ENCODE measurements at places on chromosomes 11 and 22.

DNA sequence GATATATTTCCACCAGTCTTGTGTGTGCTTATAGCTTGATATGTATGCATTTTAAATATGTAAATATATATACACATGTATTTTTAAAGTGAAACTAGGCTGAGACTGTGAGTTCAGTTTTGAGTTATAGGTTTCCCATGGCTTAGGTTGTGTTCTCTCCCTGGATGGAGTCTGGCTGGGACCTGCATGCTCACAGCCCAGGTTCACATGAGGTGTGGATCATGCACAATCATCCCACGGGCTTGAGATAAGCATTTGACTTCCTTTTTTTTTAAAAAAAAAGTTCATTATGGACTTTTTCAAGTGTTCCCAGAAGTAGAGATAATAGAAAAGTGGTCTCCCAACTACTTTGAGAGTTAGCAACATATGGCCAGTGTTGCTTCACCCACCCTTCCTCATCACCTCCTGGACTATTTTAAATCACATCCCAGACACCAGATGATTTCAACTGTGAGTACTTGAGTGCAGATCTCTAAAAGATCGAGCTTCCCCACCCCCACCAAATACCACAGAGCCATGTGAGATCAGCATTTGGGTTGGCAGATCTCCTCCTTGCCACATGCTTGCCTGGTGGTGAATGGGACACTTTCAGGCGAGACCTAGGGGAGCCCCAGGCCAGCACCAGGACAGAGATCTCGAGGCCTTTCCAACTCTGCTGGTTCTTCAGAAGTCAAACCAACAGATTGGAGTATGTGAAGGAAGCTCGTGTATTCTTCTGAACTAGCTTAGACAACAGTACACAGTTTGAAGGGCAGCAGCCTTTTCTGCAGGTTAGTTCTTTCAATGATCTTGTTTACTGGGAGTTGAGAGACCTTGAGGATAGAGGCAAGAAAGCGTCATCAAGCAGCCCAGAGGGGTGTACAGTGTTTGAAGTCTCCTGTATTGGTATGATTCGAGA, 15.9 kb downstream of the MED15 start:
- DNase-seq: peak; percentile 16

GRCh38 chr11:13222285-13222684, 55.3 kb upstream of the BMAL1 start:
- DNase-seq: no peak

GRCh38 chr11:66904981-66905521, 48.2 kb downstream of the LRFN4 start:
- DNase-seq: no peak

- DNase-seq: no peak
These were observed 11.0 kb downstream of the SULT4A1 start for GRCh38 chr22:43851058-43851978.

GRCh38 chr22:23849009-23850006, 8.4 kb upstream of the SLC2A11 start:
- DNase-seq: peak; percentile 83

DNA sequence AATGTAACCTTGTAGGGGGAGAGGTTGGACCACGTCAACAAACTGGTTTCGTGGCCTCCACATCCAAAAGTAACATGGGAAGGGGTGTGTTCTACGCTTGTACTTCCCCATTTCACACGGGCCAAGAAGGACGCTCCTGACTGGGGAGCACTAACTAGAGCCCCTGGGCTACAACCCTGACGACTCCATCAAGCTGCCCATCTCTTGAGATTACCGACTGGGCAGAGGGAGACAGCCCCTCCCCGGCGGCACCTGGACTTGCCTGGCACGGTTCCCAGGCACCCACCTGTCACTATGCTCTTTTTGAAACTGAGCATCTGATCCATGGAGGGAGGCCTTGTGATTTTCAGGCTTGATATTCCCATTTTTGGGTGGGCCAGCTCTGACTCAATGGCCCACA, 68.5 kb downstream of the SHANK2 start:
- no peak for DNase-seq

- no peak for DNase-seq
These were observed 48.7 kb downstream of the TIMP3 start for GRCh38 chr22:32850157-32850556.

- DNase-seq: no peak
These were observed 17.1 kb downstream of the USH1C start for GRCh38 chr11:17526931-17527627.

Measured in stimulated activated CD4-positive, alpha-beta T cell treated with anti-CD3 and anti-CD28 coated beads, Interleukin-1b, Interleukin-23, amount 100 ng/mL, for 48 hours (primary cell).